ENCODE measurements at places on chromosomes 3 and 15.

- no peak for DNase-seq
These were observed 59.4 kb downstream of the SOX2 start for GRCh38 chr3:181771120-181771519.

DNA sequence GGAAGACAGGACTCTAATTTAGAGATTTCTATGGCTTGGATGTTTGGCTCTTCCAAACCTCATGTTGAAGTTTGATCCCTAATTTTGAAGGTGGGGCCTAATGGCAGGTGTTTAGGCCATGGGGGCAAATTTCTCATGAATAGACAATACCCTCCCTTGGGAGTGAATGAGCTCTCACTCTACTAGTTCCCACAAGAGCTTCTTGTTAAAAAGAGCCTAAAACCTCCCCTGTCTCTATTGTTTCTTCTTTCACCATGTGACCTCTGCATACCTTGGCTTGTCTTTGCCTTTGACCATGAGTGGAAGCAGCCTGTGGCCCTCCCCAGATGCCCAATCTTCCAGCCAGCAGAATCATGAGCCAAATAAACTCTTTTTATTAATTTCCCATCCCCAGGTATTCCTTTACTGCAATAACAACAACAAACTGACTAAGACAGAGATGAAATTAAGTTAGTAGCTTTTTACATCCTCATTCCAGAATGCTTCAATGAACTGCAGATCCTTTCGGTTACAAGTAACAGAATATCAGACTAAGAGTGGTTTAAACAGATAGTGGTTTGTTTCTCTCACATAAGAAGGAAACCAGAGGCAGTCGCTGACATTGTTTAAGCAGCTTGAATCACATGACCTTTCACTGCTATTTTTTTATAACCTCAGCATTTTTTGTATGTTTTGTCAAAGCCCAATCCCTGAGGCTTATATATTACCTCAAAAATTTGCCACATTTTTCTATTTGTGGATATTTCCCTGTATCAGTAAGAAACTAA lies 1013.3 kb upstream of the SEMA6D start:
- no peak for DNase-seq

DNA sequence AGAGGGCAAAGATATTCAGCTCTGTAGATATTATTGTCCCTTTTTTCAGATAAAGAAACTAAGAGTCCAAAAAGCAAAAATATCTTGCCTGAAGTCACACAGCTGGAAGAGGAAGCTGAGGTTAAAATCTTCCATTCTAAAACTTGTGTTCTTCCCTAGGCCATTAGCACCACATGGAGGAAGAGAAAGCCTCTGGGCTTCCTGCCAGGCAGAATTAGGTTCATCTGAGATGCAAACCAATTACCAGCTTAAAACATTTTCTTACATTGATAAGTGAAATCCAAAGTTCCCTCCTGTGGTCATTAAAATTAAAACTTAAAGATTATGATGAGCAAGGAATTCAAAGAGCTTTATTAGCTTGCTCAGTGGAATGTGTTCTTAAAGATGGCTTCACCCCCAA lies 235.3 kb upstream of the SETMAR start:
- DNase-seq: no peak

DNA sequence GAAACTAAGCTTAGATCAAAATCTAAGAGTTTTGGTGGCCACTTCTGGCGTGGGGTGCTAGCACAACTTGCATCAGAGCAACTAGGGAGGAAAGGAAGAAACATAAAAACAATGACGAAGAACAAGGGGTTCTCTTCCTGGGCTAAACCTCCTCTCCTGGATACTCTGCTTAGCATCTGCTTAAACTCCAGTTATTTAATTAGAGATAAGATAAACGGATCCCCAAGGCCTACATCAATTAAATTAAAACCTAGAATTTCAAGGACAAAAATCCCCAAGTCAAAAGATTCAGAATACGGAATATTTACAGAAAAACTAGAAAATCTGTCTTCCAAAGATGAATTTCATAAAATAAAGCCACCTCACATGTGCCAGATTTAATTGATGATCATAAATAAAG lies 281.9 kb downstream of the SHOX2 start:
- no peak for DNase-seq

DNA sequence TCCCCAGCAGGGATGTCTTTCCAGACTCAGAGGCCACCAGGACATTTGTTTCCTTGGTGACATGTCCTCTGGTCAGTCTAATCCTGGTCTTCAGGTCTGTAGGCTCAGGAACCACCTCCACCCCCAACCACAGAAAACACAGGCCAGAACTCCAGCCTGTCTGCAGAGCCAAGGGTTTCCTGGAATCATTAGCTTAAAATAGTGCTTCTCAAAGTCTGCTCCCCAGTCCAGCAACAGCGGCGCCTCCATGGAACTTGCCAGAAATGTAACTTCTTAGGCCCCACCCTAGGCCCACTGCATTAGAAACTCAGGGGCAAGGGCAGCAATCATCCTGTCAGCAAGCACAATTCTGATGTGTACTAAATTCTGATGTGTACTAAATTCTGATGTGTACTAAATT lies 20.0 kb downstream of the SLC28A1 start:
- no peak for DNase-seq

GRCh38 chr3:132606085-132606484 lies 9.0 kb downstream of the ACKR4 start:
- no peak for DNase-seq
